Stimulated activated CD8-positive, alpha-beta memory T cell treated with anti-CD3 and anti-CD28 coated beads, Interleukin-4, amount 100 ng/mL, for 4 hours (primary cell): ENCODE measurements at places on chromosomes 5 and 9.

GRCh38 chr5:68336200-68336599 is 120.6 kb downstream of the PIK3R1 start:
- DNase-seq, result no peak

- no peak for DNase-seq
Observed at GRCh38 chr9:103702572-103702971, 391.5 kb upstream of the SMC2 start.

GRCh38 chr5:122478741-122479442 is 166.9 kb downstream of the SNCAIP start:
- no peak for DNase-seq

GRCh38 chr5:57784121-57784520 is 301.5 kb upstream of the ACTBL2 start:
- DNase-seq, result no peak

DNA sequence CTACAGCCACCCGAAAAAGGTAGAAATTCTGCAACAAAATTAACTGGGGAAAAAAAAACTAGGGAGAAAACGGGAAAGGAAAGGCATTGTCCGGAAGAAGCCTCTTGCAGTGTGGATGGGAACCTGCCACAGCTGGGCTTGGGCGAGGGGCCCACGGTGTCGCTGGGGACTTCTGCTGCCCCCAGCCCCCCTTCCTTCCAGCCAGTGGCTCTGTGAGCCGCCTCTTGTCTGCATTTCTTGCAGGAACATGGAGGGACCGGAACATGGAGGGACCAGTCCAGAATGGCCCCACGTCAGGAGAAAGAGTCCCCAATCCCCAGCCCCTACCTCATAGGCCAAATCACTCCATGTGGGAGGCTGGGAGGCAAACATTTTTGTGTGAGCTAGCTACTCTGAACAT is 36.9 kb upstream of the EXOC3 start:
- no peak for DNase-seq

DNA sequence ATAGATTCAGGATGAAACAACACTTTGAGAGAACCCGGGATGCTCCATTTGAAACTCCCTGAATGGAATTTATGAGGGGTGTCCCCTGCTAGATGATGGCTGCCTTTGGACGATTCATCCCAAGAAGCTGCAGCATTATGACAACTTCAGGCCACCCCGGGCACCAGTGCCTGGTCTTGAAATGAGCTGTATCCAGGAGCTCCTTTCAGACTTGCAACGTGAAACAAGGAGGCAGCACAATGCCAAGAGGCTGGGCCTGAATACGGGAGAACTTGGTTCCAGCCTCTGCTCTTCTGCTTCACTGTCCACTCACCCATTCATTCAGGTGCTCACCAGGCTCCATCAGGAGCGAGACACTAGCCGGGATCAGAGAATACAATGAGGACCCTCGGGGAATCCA is 78.3 kb downstream of the STK10 start:
- DNase-seq, result no peak

GRCh38 chr5:65776441-65777141 is 54.6 kb downstream of the NLN start:
- no peak for DNase-seq
